Stimulated activated CD8-positive, alpha-beta memory T cell treated with anti-CD3 and anti-CD28 coated beads, Interleukin-7, amount 100 ng/mL, for 1 hour (primary cell): ENCODE measurements at places on chromosomes 3 and 15.

DNA sequence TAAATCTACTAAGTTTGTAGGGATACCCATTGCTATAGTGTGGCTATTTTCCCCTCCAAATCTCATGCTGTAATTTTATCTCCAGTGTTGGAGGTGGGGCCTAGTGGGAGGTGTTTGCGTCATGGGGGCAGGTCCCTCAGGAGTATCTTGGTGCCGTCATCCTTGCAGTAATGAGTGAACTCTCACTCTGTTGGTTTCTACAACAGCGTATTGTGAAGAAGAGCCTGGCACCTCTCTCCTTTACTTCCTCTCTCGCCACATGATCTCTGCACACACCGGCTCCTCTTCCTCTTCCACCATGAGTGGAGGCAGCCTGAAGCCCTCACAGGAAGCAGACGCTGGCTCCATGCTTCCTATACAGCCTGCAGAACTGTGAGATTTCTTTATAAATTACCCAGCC is 34.0 kb upstream of the TRPM1 start:
- DNase-seq, result no peak

GRCh38 chr15:55514414-55514850 is 6.4 kb upstream of the DNAAF4 start:
- no peak for DNase-seq

DNA sequence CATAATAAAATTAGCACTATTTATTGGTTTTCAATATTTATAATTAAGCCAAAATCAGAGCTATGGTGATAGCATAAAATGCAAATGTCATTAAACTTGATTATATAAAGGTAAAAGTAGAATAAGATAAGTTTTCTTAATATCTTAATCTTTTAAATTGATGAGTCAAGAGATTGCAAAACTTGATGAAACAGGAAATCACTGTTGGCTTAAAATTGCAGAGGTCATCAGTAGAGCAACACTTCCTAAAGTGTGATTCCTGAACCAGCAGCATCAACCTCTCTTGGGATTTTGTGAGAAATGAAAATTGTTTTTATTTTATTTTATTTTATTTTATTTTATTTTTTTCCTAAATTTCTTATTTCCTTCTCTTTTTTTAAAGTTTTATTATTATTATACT is 226.4 kb upstream of the CTDSPL start:
- DNase-seq, result no peak

DNA sequence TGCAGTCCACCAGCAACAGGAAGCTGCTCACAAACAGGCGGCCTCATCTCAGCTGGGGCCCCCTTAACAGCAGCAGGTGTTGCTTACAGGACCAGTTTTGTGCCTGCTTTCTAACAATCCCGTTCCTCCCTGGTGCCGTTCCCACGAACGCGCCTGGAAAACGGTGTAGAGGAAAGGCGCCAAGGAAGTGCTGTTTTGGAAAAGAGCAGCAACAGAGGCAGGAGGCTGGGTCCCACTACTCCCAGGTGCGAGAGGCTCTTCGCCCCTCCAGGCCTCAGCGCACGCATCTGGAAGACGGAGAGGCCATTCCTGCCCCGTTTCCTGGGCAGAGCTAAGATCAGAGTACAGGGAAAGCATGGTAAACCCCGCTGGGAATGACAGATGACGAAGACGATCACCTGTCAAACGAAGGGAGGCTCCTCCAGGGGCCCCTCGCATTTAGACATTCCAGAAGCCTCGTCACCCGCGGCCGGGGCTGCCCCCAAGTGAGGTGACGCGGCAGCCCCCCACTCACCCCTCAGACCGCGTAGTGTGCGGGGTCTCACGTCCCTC is 603 bp downstream of the SCAPER start:
- no peak for DNase-seq

DNA sequence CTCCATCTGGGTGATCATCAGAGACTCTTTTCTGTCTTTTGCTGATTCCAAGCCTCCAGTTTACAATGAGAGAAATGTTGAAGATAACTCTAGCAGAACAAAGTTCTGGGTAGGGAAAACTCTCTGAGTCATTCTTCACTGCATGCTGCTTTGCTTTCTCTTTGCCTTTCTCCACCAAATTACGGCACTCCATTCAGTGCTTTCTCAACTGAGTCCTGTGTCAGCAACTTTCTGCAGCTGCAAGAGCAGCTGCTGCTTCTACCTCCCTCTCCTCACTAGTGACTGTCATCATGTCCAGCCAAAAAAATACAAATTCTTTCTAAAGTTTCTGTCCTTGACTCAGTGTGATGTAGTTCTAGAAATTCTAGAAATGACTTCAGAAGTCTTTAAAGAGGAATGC is 953.8 kb downstream of the IGSF11 start:
- DNase-seq, result no peak

DNA sequence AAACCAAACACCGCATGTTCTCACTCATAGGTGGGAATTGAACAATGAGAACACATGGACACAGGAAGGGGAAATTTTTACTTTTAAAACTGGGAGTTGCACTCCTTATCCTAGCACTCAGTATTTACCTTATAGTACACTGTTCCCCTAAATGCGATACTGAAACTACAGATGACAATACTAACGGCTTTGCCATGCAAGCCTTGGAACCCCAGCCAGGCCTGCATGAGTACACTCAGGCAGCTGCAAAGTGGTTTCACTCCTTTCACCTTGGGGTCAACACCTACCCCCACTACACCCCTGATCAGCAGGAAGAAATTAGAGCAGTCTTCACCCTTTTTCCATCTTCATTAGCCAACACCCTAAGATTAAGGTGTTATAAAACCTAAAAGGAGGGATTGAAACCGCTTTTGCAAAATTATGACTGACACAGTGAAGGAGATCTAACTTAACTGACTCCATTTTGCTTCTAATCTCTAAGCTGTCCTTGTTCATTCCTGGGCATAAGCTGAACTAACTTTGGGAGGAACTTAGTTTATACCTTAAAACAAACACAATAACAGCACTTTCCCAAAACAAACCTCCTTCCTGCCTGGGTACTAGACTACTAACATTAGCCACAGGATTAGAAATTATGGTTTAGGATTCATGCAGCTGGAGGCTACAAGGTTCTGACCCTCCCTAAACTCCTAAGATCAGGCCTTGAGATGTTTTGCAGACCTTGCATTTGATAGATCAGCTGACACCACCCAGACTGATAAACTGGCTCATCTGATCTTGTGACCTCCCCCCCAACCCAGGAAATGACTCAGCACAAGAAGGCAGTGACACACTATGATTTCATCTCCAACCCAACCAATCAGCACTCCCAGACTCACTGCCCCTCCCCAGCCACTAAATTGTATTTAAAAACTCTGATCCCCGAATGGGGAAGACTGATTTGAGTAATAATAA is 452.1 kb upstream of the PPP2R3A start:
- no peak for DNase-seq

DNA sequence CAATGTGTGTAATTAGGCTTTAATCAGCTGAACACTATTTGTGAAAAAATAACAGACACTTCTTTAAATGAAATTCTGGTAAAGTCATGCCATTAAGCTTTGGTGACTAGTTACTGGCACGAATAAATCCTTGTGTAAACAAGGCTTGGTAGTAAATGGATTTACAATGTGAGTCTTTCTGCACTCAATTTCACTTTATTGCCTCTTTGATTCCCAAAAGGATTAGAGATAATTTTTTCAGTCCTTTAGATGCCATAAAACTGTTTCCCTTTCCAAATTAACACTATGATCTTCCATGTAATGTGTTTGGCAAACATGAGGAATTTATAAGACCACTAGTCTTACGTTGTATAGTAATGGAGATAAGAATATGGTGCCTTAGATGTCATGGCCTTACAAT is 339.5 kb upstream of the DNAJC19 start:
- DNase-seq, result no peak

DNA sequence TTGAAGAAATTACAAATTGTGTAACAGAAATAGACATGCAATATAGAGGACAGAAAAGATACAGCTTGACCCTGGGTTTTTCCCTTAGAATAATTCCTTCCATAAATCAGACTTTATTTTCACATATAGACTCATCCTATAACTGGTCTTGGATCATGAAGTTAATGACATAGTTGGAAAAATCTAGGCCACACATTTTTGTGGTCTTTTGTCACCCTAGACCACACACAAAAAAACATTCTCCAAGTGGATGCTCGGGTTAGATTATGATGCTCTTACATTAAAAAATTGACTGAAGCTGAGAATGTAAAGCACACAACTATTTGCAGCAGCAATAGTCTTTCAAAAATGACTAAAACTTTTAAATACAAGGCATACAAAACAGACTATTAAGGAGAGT is 7.5 kb upstream of the PLA2G4D start:
- DNase-seq, result no peak

GRCh38 chr3:52167240-52167639 is 13.0 kb upstream of the POC1A start:
- no peak for DNase-seq

DNA sequence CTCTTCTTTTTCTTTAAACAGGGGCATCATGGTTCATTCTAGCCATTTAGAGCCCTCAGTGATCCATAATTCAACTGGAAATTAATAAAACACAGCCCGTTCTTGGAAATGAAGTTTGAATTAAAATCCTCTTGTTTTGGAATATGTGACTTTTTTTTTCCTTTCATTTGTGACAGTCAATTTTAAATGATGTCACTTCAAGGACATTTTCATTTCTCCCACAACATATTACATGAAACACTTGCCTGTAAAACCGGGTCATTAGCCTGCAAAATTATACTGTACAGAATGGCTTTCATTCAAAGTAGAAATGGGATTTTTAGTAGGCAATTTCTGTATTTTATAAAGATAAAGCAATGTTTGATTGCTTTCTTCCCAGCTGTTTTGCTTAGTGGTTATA is 789 bp upstream of the SEMA6D start:
- DNase-seq, result no peak

- DNase-seq, result no peak
These were observed 1174.7 kb downstream of the ZPLD1 start for GRCh38 chr3:103609472-103609871.

DNA sequence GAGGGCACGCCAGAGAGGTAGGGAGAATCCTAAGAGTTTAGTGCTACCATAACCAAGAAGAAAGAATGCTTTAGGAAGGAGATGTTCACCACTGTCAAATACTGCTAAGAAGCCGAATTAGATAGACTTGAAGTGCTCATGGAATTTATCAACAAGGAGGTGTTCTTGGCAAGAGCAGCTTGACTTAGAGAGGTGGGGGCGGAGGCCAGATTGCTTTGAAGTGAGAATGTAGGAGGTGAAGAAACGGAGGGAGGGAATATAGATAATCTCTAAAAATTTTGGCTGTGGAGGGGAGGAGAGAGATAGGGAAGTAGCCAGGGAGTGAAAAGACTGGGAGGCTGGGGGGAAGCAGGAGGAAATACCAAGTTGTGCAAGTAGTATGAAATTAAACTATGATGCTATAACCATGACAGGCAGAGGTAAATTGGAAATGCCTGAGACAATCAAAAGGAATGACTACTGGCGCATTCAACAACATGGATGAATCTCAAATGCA is 35.5 kb downstream of the GADL1 start:
- DNase-seq, result no peak

- no peak for DNase-seq
These were observed 268.0 kb downstream of the NAALADL2 start for GRCh38 chr3:175127075-175127662.

DNA sequence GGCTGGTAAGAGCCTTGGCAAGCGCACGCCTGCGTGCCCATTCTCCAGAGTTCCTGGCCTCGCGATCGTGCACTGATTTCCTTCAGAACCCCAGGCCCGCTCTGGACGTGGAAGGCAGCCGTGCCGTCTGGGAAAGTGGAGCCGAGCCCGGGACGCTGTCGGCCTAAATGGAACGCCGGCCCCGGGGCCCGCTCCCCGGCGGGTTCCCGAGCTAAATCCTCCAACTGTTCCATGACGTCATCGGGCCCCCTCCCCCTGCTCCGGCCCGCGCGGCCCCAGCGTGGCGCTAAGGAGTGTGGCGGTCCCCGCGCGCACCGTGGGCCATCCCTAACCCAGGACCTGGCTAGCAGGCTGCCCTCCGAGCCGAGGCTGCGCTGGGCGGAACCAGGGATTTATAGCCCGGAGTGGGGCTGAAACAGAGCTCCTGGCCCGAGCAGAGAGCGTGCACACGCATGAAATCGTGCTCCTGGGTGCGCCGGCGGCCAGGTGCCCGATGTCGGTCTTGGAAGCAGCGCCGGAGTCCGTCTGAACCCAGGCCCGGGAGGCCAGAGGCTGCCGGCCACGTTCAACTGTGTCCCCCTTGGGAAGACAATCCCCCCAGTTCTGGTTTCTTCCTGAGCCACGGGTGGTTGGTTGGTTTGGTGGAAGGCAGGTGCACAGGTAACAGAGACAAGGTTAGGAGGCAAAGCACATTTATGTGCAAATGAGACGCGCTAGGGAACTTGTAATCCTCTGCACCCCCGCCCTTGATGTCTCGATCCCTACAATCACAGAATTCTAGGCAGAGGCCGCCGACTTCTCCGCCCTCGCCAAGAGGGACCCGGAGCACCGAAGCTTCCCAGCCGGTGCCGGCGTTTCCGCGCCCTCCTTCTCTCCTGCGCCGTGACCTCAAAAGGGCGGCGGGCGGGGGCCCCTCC is 84.9 kb upstream of the ETV5 start:
- no peak for DNase-seq

DNA sequence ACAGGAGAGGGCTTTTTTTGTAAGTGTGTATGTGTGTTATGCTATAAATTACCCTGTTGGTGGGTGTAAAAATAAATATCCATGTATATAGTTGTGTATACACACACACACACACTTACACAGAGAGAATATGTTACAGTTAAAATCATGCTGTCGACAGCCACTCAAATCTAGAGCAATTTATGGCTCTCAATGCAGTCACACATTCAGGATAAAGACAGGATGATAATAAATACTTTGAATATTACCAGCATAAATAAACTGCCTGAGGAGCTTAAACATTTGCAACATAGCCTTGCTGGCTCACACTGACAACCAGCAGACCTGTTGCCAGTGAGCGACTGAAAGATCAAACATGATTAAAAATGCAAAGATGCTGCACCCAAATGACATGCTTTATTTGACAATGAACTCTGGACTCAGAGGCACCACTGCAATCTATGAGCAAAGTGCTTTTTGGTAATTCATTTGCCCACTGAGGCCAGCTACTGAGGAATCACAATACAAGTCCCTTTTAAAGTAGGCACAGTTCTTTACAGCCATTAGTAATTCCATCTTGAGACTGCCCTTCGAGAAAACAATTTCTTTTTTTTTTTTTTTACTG is 458.9 kb downstream of the FHIT start:
- DNase-seq, result no peak

DNA sequence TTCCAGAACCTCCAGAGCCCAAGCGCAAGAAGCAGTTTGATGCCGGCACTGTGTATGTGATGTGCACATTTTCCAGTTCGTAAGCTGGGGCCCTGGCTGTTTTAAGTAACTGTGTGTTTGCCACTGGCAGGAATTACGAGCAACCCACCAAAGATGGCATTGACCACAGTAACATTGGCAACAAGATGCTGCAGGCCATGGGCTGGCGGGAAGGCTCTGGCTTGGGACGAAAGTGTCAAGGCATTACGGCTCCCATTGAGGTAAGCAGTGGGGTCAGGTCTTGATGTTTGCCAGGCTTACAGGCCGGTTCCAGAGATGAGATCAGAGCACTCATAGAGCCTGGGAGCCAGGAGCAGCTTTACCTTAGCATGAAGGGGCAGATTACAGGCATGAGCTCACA is 28.4 kb downstream of the RBM5 start:
- DNase-seq, result no peak
